ENCODE measurements at places on chromosomes 16 and 17.

- no peak for DNase-seq
Measured at GRCh38 chr17:79565606-79566250, 45.1 kb downstream of the RBFOX3 start.

DNA sequence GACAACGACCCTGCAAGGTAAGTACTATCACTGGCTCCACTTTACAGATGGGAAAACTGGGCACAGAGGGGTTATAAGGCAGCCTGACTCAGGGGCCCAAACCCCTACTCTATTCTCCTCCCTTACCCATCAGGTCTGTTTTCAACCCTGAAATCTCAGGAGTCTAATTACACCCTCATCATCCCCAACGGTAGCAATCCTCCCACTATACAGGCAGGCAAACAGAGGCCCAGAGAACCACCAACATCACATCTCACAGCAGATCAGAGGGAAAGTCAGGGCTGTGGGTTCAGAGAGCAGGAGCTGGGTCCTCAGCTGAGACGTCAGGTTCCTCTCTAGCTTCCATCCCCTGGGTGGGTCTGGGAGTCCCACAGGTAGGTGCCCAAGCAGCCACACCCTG, 16.5 kb downstream of the JUP start:
- DNase-seq: no peak

GRCh38 chr17:2222901-2223616, 80.5 kb downstream of the SMG6 start:
- no peak for DNase-seq

GRCh38 chr16:7115898-7116297, 216.7 kb upstream of the RBFOX1 start:
- no peak for DNase-seq

DNA sequence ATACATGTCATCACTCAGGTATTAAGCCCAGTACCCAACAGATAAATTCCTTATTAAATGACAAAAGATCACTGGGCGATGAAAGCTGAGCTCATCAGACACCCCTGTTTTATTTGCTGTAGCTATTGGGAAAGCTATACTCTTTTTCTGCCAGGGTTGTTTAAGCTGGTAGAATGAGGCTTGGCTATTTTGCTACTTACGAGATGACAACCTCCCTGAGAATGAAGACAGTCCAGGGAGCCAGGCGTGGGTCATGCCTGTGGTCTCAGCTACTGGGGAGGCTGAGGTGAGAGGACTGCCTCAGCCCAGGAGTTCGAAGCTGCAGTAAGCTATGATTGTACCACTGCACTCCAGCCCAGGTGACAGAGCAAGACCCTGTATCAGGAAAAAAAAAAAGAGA, 4.3 kb upstream of the SH2B1 start:
- no peak for DNase-seq

DNA sequence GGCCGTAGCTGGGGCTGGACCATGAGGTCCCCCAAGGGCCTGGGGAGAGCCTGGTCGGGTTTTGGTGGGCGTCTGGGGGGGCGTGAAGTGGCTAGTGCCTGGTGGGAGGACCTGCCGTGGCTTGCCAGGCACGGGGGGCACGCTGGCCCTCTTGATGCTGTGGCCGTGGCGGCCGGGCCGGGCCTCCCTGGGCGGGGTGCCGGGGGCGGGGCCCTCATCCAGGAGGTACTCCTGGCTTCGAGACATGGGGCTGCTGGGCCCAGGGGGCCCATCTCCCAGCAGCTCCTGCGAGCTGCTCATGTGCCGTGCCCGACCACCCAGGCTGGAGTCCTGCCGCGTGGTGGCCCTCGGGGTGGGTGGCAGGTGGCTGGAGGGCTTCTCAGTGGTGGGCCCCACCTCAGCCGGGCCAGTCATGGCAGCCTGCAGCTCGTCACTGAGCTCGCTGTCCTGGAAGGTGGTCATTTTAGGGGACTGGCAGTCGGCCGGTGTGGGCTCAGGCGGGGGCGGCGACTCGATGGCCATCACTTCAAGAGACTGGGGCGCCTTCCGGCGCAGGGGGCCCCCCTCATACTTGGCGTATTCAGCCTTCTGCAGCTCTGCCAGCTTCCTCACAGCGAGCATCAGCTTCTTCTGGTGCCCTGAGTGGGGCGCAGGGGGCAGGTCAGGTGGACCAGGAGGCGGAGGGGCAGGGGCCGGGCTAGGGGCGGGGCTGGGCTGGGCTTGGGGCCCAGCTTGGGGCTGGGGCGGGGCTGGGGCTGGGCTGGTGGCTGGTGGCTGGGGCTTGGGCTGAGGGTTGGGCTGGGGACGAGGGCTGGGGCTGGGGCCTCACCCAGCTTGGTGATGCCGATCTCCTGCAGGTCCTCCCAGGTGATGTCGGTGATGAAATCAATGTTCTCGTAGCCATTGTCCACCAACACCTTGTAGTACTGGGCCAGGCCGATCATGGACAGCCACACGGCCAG, 15.2 kb downstream of the CASKIN1 start:
- DNase-seq: no peak

- no peak for DNase-seq
Measured at GRCh38 chr17:45143767-45144198, 4.5 kb upstream of the HEXIM1 start.

- no peak for DNase-seq
Measured at GRCh38 chr17:38911081-38911730, 14.2 kb upstream of the LASP1NB start.

DNA sequence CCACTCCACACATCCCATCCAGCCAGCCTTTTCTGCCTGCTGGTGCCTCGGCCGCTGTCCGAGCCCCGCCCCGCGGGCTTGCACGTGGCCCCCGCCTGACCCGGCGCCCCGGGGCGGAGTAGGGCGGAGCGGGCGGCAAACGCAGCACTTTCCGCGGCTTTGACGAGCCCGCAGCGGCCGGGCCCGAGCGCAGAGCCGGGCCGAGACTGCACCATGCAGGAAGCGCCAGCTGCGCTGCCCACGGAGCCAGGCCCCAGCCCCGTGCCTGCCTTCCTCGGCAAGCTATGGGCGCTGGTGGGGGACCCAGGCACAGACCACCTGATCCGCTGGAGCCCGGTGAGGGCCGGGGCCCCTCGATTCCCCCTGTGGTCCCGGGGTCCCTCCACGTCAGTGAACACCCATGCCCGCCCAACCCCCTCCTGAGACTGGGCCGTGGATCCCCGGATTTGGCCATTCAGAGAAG, at the start of gene HSF4:
HSF4 (plus strand) TSS at position 147 of the 463 bp plus-strand sequence; CDS start at position 214, 67 bp downstream.
- no peak for DNase-seq

GRCh38 chr17:29586676-29587469, 2.6 kb downstream of the GIT1 start:
- no peak for DNase-seq

DNA sequence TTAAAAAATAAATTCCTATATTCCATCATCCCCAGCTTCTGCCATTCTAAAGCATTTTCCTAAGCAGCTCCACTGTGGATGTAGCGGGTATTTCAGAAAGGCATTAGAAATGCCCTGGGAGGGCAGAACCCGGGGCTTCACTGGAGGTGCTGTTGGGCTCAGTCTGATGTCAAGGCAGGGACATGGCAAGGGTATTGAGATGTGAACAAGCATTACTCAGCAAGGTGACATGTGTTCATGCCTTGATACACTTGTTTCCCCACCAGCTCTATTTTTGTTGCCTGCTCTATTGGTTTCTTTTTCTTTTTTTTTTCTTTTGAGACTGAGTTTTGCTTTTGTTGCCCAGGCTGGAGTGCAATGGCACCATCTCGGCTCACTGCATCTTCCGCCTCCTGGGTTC, 35.7 kb downstream of the ABCC1 start:
- DNase-seq: no peak

GRCh38 chr17:74326506-74326905, 480 bp downstream of the KIF19 start:
- no peak for DNase-seq

DNA sequence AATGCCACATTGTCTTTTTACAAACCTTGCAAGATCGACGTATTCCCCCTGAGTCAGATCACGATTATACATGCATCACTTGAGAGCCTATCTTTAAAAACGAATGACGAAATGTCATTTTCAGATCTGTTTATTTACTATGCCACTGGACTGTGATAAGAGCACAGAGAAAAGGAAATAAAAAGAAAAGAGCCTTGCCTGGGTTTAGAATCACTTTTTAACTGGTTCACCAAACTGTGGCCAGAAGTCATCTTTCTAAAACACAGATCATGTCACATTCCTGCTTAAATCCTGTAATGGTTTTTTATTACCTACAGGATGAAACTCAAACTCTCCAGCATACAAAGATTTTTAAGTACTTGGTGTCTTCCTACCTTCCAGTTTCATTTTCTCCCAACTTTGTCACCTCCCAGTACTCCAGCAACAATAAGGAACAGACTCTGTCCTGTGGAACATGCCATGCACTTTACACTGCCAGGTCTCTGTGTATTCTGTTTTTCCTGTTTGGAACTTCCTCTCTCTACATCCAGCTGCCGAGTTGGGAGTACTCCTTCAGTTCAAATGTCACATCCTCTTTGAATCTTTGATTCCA, 91.5 kb downstream of the SNX11 start:
- no peak for DNase-seq

DNA sequence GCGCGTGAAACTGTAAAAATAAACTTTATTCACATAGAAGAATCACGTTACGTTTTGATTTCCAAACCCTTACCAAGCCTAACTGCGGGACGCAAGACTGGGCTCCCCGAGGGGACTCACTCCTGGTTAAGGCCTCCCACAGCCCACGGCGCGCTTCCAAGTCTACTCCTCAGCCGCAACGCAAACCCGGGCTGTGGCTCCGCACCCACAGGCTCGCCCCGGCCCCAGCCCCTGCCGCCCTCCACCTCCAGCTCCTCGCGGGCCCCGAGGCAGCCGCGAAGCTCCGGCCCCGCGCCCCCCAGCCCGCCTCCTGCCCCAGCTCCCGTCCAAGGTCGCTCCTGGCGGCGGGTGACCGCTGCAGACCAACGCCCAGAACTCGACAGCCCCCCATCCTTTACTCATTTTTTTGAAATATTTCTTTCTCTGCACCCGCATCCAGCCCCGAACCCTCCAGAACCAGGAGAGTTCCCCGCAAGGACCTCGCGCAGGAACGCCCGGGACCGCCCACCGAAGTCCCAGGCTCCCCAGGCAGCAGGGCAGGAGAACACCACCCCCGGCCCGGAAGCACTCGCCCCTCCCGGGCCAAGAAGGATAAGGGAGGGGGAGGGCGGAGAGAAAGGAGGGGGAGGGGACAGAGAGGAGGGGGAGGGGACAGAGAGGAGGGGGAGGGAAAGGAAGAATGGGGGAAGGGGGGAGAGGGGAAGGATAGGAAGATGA, 912 bp downstream of the USP22 start:
- peak; percentile 69 for DNase-seq

DNA sequence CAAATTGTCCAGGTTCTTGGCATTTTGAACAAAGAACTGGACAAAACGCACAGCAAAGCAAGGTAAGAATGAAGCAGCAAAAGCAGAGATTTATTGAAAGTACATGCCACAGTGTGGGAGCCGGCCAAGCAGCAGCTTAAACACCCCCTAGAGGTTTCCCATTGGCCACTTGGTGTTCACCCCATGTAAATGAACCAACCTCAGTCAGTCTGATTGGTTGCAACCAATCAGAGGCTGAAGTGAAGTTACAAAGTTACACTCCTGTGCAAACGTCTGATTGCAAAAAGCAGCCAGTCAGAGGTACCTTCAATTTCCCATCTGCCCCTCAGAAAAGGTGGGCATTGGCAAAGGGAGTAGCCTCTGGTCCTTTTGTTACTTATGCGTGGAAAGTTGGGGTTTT, 8.8 kb upstream of the ZNF263 start:
- DNase-seq: no peak

GRCh38 chr16:75110637-75111513, 5.7 kb downstream of the LDHD start:
- DNase-seq: peak; percentile 72

GRCh38 chr16:20904507-20905081, 4.0 kb downstream of the LYRM1 start:
- DNase-seq: peak; percentile 5

DNA sequence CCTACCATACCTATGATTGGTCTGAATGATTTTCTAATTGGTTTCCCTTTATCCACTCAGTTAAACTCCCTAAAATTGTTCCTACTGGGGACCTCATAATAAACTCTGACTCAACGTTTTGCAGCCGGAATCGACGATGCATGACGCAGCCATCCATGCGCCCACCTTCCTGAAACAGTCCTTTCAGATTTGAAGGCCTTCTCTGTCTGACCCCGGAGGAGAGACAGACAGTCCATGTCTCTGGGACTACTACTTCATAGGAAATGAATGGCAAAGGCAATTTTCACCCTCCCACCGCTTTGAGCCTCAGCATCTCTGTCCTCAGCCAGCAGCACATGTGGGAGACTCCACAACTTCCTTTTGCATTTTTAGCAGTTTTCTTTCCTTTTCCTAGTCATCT, 13.5 kb downstream of the VAT1L start:
- DNase-seq: no peak

GRCh38 chr16:24820522-24820921, 25.2 kb upstream of the SLC5A11 start:
- no peak for DNase-seq

- no peak for DNase-seq
Measured at GRCh38 chr17:35104844-35105450, 14.7 kb downstream of the RAD51D start.

DNA sequence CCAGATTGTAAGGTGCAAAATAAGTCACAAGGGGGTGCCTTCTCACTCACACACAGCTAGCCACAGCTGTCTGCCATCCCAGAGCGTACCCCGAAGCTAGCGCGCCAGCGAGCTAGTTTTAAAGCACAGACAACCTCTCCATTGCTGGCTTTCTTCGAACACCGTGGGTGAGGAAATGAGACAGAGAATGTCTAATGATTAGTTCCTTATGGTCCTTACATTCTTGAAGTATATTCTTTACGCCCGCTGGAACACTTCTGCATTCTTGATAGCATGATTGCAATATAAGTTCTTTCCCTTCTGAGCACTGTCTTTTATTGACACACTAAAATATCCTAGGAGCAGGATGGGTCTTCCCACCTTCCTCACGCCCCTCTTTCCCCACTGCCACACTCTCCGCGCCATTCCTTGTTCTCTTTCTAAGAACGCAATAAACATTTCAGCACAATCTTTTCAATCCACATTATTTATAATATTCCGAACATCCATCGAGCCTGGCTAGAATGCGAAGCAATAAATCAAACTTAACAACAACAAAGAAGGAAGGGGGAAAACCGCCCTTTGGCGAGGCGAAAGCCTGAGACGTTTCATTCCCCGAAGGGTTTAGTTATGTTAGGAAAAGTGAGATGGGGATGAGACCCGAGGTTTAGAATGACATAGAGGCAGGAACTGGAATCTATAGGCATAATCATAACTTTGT, 251.3 kb downstream of the NTN1 start:
- no peak for DNase-seq

- no peak for DNase-seq
Measured at GRCh38 chr17:38339891-38340290, 3.9 kb downstream of the GPR179 start.

DNA sequence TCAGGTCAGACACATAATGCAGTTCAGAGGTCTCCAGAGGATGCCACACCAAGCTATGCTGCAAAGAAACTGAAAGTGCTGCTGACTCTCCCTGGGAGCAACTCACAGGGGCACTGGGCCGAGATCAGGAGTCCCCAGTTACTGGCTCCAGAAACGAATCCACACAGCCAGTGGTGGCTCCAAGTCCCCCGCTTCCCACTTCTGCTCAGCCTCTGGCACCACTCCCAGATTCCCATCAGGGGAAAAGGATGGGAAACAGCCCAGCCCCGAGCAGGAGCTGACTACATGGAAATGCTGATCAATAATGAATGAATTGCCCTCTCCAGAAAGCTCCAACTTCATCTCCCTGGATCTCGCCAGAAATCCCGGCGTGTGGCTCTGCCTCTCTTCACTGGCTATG, 62.3 kb upstream of the CDH5 start:
- no peak for DNase-seq
